ENCODE measurements at places on chromosomes 2 and 18. TPM values are rescaled to one million over a fixed set of nuclear protein-coding genes. Genes with fewer than 3 reads are reported as not detected.
A peak's percentile ranks its signal among the peaks of the same experiment; 100 is the strongest.

GRCh38 chr2:22536133-22536532 lies 848.8 kb upstream of the KLHL29 start:
- DNase-seq: no peak

Gene RIT2
- total RNA-seq: not detected

Gene GCG
- 16.6 TPM for total RNA-seq

Gene PLEKHH2
- total RNA-seq: 15.3 TPM

Gene SCN2A
- total RNA-seq: 0.04 TPM

Gene GALNT3
- 0.49 TPM for total RNA-seq

Gene ATOH8
- total RNA-seq: 15.7 TPM

DNA sequence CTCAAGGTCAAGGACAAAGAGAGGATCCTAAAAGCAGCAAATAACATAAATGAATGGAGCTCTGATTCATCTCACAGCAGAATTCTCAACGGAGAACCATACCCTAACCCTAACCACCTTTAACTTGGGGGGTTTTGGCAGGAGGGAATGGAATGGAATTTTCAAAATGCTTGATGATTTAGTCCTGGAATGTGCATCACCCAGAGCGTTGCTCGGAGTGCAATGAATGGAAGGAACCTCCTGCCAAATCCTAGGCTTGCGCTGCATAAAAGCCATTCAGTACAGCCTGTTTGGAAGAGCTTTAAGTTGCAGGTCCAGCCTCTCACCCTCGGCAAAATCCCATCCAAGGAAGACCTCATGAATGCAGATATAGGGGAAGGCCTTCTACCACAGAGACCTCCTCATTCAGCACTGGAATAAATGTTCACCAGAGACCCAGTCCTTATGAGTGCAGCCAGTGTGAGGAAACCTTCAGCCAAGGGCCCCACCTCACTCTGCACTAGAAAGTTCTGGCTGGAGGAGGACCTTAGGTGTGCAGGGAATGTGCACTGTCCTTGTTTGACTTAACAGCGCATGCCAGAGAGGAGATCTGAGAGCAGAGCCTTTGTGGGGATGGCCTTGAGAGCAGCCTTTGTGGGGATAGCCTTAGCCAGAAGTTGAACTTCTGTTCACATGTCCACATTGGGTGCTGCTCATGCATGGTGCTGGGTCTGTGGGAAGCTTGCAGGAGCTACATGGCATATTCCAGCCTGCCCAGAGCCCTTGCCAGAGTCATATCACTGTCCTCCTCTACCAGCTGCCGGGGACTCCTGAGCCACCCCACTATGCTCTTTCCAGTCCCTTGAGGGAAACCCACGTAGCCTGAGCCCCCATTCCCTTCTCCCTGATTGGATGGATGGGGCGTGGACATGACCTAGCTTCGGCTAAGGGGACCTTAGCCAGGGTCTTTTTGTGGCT lies 30.5 kb downstream of the ASB1 start:
- peak; percentile 25 for DNase-seq

Gene TTN
- total RNA-seq: 1,236 TPM
